Endodermal cell (in vitro differentiated cells): ENCODE measurements at places on chromosomes 5 and 9.
A peak's percentile ranks its signal among the peaks of the same experiment; 100 is the strongest.

DNA sequence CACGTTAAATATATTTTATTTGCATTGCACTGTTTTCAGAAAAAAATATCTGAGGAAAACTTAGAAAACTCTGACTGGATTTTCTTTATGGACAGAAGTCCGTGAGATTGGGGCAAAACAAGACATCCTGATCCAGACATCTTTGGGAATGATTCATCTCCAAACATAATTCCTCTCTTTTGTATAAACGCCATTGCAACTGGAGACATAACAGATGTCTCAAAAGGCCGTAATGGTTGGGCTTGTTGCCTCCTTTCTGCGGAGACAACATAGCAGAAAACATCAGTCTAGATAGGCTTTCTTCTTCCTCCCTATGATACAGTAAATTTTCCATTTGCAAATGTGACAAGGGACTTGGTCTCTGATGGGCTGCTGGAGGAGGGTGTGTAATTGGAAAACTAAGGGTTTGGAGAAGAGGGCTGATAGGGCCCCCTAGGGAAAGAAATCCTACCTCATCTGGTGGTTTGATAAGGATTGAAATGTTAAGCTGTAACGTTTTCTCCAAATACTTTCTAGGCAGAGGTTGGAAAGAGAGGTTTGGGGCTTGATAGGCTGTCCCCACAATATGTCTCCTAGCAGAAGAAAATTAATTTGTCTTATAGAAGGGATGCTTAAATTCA is 631.5 kb upstream of the ST8SIA4 start:
- DNase-seq = peak; percentile 53

GRCh38 chr5:87754009-87754757 is 341.5 kb upstream of the CCNH start:
- no peak for DNase-seq

DNA sequence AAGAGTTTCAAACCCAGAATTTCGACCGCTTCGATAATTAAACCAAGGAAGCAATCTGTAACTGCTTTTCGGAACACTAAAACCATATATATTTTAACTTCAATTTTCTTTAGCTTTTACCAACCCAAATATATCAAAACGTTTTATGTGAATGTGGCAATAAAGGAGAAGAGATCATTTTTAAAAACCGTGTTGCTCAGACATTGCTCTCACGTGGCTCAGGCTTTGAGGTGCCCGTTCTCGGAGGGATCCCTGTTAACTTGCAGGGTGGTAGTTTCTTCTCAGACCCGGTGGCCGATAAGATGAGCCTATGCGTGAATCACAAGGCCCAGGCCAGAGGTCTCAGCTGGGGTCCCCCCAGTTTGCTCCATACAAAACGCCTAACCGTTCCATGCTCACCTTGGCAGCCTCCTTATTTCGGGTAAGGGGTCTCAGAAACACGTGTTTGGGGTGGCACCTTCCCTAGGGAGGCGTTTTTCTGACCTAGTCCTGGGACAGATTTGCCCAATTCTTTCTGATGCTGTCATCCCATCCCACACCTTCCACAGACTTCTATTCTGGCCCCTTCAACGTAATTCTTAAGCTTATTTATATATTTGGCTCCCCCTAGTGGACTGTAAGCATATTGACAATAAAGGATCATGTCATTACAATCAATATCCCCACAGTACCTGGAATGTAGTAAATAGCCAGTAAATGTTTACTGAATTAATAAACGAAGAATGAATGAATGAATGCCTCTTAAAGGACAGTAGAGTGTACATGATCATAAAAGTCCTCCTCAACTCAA is 48.1 kb downstream of the THBS4 start:
- peak; percentile 75 for DNase-seq

- no peak for DNase-seq
These were observed 1.4 kb upstream of the KIF12 start for GRCh38 chr9:114100536-114100935.

- peak; percentile 98 for DNase-seq
These were observed at the start of gene PRUNE2 for GRCh38 chr9:76905791-76906646. Gene PRUNE2, minus strand, starts transcription at chr9:76906114. Its CDS starts 151 bp downstream, at chr9:76905963.

DNA sequence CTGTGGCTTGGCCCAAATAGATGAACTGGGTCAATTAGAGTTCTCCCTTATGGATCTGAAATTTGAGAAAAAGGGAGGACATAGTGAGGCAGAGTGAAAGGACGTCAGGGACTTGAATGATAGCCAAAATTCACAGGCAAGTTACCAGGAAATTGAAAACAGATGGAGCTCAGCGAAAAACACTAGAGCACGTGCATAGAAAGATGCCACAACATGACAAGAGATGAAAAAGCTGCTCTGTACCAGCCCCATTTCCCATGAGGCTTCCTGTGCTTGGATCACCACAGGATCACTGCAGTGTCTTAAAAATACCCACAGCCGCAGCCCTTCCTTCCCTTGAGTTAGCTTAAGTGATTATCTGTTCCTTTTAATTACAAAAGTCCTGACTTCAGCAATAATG is 39.0 kb upstream of the HOMER1 start:
- DNase-seq = no peak

DNA sequence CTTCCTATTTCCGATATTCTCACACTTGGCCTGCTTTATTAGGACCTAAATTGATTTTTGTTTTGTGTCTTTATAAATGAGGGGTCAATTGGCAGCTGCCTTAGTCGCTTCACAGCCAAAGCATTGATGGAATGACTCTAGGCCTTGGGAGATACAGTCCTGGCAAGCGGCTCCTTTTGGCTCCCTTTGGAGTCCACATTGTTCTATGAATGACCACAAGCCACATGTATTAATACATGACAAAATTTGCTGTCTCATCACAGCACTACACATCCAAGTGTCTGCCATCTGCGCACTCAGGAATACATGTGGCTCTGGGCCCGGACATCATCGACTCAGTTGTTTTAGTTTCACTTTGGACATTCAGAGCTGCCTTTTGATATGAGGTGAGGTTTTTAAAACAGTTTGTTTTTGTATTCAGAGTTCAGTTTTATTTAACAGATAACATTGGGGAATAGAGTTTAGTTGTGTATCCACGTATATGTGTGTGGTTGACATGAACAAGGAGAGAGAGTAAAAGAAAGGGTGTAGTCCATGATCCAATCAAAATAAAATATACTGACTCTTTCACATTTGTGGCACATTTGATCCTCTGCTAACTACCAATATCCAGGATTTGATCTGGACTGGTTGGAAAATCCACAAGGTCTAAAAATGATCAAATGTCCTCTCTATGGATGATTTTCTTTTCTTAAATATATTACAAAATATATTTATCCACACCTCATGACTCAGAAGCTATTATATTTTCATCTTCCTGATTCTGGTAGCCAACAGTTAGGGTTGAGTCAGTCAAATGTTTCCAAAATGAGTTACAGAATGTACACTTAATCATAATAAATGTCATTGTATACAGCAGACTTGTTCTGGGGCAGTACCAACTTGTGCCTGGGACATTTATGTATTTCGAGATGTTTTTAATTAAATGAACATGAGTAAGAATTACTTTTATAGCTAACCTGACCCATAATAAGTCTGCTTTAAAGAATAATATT is 114.0 kb upstream of the MTAP start:
- DNase-seq = no peak

GRCh38 chr9:110303133-110303532 is 34.5 kb downstream of the TXNDC8 start:
- DNase-seq = no peak

DNA sequence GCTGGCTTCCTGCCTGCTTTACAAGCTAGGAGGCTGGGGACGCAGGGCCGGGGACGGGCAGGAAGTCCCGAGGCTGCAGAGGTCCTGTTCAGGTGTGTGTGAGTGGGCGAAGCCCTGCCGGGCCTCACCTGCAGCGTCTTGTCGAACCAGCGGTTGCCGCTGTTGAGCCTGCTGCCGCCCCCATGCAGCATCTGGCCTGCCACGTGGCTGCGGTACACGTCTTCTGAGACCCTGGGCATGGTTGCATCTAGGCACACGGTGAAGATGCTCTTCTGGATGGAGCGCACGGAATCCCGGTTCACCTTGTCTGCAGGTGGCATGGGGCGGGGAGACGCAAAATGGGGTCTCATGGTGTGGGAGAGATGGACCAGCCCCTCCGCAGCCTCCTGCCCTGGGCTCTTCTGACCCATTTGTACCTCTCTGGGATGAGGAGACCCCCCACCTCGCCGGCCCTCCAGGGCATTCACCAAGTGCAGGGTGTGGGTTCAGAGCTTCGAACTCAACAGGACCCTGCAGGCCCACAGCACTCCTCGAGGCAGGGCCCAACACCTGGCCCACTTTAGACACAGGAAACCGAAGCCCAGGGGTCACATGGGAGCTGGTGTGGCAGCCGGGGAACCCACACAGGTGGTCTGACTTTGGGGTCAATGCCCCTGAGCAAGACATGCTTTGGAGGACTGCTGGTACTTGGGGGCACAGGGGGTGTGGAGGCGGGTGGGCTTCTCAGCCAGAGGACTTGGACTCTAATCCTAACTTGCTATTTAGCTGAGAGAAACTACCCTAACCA is 10.0 kb downstream of the CRAT start:
- peak; percentile 72 for DNase-seq

DNA sequence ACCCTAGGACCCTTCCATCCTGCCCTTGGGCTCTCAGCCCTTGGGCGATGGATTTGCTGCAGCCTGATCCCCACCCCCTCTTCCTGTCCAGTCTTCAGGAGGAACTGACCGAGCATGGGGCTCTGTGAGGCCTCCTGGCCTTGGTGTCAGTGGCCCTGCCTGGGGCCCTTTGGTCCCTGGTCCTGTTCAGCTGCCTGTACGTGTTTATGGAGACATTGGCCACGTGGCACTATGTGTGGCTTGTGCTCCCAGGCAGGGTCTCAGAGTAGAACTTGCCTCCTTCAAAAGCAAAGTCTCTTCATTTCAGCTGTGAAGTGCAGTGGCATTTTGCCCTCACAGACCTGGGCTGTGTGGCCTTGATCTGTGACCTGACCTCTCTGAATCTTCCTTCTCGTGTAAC is 11.1 kb downstream of the FCN2 start:
- no peak for DNase-seq

- peak; percentile 53 for DNase-seq
These were observed 73.3 kb upstream of the TBCA start for GRCh38 chr5:77849308-77849900.

GRCh38 chr5:158522776-158523175 is 576.9 kb downstream of the EBF1 start:
- no peak for DNase-seq

DNA sequence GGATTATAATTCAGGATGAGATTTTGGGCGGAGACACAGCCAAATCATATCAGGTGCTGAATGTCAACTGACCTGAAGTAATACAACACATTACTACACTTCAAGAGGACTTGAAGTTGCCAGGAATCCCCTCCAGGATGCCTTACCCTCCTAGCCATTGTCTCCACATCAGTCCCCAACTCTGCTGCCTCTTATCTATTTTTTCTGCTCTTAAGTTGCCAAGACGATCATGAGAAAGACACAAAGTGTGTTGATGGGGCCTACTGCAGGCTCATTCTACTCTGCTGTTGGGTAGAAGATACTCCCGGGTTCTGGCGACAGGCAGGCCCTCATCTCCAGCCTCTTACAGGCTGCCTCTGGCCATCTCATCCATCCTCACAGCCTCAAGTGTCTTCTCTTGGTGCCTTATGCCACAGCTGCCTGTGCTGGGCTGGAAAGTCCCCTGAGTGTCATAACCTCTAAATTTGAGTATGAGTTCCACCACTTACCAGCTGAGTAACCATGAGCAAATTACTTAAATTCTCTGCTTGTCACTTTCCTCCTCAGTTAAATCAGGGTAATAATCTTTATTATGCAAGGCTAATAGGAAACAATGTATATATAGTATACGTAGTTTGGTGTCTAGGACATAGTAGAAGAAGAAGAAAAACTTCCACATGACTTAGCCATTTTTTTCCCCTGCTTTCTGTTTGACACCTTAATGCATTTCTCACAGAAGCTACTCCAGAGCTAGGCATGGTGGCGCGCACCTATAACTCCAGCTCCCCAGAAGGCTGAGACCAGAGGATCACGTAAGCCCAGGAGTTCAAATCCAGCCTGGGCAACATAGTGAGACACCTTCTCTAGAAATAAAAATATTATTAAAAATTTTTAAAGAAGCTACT is 73.0 kb upstream of the SNX2 start:
- no peak for DNase-seq
